ENCODE measurements at places on chromosomes 1 and 21.

DNA sequence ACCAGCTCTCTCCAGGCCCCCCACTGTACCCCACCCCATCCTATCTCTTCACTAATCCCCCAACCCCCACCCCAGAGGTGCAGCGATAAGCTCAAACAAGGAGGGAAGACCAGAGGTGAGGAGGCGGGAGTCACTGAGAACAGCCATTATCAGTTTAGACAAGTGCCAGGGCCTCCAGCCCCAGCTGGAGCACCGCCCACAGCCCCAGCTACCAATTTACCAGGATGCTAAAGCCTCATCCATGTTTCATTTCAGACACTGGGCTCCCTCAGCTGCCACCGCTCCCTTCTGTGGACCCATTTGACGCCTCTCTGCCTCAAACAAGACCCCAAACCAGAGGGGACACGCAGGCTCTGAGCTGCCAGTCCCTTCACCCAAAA is 80.6 kb downstream of the DISP3 start:
- no peak for DNase-seq

DNA sequence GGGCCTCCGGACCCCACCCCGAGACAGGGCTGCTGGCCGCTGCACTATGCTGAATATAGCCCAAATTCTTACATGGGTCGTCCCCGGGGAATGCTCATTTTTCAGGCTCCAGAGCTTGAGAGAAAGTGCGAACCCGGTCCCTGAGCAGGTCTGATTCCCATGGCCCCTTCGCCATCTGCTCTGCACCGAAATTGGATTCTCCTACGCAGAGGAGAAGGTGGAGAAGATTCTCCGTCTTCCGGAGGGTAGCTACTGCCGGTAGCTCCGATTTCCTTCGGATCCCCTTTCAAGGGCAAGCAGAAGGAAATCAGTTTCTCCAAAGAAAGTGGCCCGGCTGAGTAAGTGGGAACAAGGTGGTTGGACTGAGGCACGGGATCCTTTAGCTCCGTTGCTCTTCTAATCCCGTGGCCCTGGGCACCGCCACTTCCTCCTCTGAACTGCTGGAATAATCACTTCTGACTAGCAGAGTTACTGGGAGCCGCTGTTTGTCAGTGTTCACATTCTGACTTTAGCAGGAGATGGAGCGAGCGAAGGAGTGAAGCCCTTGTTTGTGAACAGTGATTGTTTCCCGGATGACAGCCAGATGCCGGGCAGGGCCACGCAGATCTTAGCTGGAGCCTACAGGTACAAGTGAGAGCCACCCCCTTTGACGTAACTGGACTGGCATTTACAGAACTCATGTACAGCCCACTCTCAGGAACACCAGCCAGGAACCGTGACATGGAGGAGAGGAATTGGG is 1.1 kb upstream of the ZNF496 start:
- DNase-seq, result no peak

DNA sequence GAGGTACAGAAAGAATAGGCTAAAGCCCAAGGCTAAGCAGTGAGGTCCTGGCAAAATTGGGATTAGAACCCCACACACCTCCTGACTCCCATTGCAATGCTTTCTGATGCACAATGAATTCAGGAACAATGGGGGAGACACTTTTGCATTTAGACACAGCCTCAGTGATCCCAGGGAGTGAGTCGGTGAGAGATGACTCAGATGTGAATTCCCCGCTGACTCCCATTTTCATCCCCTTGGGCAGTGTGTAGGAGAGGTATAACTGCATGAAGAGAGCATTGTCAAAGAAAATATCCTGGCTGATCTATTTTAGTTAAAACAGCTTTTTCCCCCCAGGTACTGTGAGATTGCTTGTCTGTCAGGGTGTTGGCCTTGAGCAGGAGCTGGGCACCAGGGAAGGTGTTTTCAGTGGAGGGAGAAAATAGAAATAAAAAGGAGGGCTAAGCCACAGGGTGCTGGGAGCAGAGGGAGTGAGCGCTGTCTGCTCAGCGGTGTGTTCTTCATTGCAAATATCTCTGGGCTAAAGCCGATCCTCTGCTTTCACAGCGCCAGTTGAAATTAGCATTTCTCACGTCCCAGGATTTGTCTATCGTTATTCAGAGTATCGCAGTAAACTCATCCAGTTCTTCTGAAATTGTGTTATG is 247.7 kb upstream of the PTBP2 start:
- DNase-seq, result no peak

- DNase-seq, result no peak
Measured at GRCh38 chr1:27448982-27449381, 41.0 kb downstream of the WASF2 start.

DNA sequence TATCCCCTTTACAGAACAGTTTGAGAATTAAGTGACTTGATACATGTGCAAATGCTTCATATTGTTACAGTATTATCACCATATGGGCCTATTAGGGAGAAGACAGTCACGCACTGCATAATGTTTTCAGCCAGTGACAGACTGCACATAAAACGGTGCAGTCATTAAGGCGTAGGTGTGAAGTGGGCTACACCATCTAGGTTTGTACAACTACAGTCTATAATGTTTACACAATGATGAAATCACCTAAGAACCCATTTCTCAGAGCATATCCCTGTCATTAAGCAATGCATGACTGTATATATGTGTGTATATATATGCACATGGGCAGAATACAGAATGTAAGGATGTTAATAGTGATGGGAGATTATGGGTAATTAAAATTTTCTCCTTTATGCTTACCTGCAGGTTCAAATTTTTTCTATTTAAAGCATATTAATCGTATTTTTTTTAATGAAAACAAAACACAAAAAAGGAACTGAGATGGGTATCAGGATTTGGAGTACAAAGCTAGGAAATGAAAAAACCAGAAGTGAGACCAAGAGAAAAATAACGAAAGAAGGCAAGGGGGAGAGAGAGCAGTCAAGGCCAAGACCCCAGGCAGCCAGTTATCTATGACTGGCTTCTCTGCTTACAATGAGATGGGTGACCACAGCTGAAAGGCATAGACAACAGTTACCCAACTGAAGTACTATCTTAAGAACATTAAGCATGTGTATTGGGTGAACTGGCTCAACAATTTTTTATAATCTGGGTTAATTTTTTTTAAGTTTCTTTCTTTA is 122.9 kb upstream of the DAB1 start:
- DNase-seq, result no peak

DNA sequence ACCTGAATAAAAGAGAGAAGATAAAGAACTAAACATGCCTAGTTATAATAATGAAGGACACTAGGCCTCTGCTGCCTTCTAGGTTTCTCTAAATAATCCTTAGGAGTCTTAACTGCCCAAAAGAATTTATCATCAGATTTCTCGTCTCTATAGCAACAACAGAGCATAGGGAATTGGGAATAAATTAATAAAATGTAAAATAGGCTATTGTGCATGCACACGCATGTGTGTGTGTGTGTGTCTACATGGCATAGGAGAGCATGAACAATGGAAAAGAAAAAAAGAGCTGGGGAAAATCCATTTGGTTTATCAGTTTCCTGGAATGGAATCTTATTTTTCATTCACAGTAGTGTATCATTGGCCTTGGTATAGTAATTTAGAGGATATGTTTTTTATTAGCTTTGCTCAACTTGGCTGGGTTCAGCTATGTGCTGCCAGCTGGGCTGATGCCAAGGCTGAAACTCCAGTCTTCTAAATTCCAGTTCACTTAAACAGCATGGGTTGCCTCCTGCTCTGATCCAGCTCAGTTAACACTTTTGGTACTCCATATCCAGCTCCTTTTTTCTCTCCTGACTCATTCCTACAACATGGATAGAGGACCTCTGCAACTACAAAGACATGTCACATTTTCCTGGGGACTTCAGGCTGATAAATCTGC is 80.6 kb upstream of the SLFNL1 start:
- peak; percentile 44 for DNase-seq

DNA sequence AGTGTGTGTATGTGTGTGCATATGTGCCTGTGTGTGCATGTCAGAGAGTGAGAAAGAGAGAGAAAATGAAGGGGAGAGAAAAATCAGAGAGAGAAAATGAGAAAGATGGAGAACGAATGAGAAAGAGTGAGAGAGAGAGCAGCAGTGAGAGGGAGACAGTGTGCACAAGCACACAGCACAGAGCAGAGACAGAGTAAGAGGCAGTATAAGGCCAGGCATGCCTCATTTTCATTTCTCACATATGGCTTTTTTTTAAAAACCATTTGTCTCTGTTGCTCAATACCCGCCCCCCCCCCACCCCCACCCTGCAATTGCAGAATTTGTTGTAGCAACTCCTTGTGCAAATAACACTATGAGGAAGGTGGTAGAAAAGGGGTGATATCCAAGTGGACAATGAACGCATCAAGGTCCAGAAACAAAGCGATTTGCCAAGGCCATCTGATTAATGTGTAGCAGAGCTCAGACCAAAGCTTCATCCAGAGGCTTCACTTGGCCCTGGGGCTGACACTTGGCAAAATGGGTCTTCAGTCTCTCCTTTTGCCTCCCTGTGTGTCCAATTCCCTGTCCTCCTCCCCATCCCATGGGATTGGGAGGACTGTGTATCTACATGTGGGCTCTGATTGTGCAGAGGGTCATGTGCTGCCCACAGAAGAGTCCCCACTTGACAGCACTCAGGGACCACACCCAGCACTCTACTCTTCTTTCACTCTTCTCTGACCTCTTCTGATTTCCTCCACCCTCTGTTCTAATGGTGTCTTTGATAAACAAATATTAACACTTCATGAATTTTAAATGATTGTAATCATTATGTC is 38.9 kb upstream of the HSD3B1 start:
- no peak for DNase-seq

DNA sequence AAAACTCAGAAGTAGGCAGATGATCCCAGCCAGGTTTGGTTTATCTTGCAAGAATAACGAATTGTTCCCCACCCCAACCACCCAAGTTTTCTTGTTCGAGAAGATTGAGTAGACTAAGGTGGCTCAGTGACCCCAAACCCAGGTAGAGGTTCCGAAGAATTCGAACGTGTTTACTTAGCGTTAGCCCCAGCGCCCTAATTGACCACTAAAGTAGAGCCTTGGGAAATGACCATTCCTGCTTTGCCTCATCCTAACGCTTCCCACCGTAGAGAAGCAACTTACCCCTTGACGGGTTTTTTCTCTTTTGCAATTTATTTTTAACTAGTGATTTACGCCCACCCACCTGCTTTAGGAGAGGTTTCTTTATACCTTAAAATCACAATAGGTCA is 870 bp downstream of the FBXO28 start:
- no peak for DNase-seq

- DNase-seq, result no peak
Measured at GRCh38 chr1:57111175-57111574, 145.4 kb upstream of the C8B start.

DNA sequence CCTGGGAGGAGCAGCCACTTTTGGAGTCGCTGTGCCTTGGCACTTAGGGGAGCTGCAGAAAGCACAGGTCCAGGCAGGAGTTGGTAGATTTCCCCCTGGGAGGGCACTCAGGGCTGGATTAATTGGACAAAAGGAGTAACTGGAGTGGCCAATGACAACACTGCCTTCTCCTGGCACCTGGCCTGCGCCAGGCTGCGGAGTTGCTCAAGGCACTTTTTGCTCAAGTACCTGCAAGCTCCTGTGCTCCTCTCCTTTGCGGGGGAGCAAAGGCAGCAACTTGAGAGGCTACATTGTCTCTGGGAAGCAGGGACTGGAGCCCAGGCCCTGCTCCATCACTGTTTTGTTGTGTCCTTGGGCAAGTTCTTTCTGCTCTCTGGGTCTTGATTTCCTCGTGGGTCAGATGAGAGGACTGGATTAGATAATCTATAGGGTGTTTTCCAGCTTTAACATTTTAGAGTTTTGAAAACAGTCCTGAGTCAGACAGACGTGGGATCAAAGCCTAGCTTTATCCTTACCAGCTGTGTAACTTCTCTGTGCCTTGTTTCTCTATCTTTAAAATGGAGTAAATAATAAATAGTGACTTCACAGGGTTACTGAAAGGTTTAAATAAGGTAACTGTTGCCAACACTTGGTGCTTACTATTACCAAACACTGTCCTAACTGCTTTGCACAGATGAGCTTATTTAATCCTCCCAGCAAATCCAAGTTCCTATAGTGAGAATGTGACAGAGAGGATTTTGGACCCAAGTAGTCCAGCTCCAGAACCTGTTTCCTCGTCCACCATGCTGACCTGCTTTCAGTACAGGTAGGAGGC is 18.0 kb upstream of the GRHL3 start:
- no peak for DNase-seq

GRCh38 chr21:25850126-25850842 is 115.5 kb downstream of the GABPA start:
- DNase-seq, result no peak

GRCh38 chr21:26377111-26377694 is 195.9 kb downstream of the CYYR1 start:
- no peak for DNase-seq

- DNase-seq, result no peak
Measured at GRCh38 chr1:230792691-230793462, 45.7 kb downstream of the CAPN9 start.

- peak; percentile 83 for DNase-seq
Measured at GRCh38 chr1:85137660-85138059, 63.2 kb downstream of the SYDE2 start.

GRCh38 chr1:41599912-41600311 is 115.4 kb upstream of the EDN2 start:
- DNase-seq, result peak; percentile 20

DNA sequence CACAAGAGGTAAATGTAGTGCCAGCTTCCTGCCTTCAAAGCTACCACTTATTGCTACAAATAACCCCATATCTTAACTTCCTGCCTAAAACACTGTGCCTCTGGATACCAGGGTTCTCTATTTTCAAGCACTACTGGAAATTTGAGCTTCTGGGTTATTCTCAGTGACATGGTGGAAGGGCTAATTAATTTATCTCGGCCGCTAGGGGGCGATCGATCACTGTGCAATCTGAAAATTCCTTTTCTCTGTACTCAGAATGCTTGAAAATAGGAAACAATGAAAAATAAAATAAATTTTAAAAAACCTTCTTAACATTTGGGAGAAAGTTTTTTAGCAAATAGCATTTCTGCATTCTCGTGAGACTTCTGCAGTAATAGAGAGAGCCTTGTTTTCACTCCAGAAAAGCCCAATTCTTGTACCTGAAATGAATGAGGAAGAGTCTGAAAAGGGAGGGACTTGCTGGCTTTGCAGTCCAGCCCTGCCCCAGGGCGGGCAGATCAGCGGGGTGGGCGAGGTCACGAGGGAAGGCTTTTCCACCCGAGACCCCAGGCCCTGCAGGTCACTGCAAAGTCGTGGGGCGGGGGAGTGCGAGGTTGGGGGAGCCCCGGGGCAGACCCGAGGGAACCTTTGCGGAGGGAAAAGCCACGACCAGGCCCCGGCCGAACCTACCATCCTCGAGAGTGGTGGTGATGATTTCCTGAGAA is 276.7 kb downstream of the PCP4 start:
- peak; percentile 61 for DNase-seq

- DNase-seq, result no peak
Measured at GRCh38 chr1:231557898-231558707, 29.6 kb downstream of the TSNAX start.

- no peak for DNase-seq
Measured at GRCh38 chr1:20410503-20410902, 75.5 kb downstream of the CAMK2N1 start.

- DNase-seq, result no peak
Measured at GRCh38 chr1:56278061-56278460, 301.3 kb downstream of the PLPP3 start.
